ENCODE measurements at places on chromosomes 7 and 10.

DNA sequence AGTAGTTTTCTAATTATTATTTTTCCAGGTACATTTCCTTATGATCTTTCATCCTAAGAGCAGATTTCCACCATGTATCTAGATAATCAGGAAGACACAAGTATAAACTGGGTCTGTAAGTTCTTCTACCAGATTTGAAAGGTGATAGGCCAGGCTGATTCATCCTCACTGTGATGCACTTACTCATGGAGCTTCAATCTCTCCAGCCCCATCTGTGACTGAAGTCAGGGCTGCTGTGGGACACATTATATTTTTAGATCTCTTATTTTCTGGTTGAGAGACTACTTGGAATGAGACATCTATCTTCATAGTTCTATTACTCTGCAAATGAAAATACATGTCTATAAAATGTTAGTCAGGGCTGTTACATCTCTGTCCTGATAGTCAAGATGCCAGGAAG, 85.5 kb upstream of the SLC25A13 start:
- peak; percentile 28 for DNase-seq

- no peak for DNase-seq
These were observed 106.3 kb downstream of the GRK5 start for GRCh38 chr10:119313644-119314043.

DNA sequence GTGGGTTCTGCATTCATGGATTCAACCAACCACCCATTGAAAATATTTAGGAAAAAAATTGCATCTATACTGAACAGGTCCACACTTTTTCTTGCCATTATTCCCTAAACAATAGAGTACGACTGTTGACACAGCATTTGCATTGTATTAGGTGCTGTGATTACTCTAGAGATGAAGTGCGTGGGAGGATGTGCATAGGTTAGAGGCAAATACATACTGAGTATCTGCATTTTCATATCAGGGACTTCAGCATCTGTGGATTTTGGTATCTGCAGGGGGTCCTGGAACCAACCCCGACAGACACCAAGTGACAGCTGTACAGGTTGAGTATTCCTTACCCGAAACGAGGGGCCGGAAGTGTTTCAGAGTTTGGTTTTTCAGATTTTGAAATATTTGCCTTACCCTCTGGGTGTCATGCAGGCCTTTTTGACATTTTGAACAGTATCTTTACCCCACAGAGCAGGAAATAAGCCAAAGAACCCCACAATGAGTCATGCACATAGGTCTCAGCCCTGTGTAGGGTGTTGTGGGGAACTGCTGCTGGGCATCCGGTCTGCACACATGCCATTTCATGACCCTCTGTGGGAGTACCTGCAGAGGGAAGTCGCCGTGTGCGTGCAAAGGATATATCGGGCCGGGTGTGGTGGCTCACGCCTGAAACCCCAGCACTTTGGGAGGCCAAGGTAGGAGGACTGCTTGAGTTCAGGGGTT, 14.5 kb downstream of the NUDT5 start:
- no peak for DNase-seq

DNA sequence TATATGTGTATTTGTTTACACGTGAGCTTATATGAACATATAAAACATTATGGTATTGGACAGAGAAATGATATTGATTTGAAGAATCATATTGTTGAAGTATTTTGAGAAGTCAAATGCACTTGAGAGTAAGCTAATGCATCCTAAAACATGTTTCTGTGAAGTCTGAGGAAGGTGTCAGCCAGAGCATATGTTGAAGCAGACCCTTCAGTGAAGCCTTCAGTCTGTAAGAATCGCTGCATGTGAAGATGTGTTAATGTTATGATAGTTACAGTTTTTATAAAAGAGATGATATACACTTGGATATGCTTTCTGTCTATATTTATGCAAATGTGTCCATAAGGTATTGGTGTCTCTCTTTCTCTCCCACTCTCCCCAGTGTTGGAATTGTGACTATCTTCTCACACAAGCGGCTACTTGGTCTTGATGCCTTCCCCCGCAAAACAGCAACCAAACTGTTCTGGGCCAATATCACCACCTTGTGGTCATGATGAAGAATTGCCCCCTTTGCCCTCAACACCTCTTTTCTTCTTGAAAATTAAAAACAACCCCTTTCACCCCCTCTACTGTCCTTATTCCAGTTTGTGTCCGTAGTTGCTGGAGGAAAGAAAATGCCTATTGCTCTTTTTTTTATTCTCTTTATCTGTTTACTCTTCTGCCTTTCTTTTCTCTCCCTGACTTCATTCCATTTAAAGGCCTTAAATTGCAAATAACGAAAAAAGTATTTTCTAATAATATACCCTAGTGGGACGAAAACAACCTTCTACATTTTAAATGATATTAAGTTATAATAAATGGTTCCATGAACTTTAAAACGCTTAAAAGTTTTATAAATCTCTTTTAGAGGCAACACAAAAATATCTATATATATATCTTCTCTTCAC, 64.9 kb downstream of the IKZF1 start:
- DNase-seq: no peak

GRCh38 chr10:119401671-119402395, 140.7 kb downstream of the RGS10 start:
- DNase-seq: peak; percentile 95

DNA sequence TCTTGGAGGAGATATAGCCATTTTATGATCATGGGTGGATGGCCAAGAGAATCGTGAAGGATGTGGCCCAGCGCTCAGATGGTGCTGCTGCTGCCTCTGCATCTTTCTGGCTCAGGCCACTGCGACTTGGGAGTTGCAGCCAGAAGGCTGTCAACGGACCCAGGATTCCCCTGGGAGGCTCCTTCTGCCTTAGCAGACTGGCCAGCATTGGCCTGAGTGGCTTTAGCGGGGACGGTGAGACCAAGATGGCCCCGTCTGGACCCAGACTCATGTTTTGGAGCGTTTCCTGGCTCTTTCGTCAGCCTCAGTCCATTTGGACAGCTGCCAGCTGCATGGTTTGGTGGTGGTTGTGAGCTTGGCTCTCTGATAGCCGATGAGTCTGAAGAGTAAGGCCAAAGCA, 97.2 kb downstream of the GALNT17 start:
- no peak for DNase-seq

- DNase-seq: peak; percentile 82
These were observed 712.8 kb downstream of the PARD3 start for GRCh38 chr10:34102237-34102673.

DNA sequence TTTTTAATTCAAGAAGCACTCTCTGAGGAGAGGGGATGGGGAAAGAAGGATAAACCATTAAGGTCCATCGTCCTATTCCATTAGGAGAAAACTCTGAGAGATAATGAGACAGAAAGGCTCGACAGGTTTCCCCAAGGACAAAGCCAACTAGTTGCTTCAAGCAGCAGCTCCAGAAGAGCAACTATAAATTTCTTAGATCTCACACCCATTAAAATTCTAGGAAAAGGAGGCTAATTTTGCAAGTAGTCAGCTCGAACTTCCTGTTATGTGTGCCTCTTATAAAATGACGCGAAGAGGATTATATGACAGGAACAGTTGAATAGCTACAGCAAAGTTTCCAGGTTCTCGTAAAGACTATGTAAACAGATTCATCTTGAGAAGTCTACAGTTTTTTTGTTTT, 52.0 kb upstream of the ST8SIA6 start:
- DNase-seq: no peak

DNA sequence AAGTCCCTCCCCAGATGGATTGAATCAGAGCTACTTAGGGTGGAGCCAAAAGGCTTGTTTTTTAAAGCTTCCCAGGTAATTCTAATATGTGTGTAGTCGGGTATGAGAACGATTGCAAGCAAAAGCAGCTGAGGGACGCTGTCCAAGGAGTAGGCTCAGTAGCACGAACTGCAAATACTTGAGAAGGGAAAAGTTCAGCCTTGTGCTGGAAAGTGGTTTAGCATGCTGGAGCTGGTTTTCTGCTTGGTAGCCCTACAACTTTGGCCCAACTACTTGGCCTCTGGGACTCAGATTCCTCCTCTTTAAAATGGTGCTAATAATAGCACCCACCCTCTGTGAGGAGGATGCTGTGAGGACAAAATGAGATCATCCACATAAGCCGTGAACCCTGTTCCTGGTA, 76.2 kb downstream of the AHR start:
- DNase-seq: no peak

DNA sequence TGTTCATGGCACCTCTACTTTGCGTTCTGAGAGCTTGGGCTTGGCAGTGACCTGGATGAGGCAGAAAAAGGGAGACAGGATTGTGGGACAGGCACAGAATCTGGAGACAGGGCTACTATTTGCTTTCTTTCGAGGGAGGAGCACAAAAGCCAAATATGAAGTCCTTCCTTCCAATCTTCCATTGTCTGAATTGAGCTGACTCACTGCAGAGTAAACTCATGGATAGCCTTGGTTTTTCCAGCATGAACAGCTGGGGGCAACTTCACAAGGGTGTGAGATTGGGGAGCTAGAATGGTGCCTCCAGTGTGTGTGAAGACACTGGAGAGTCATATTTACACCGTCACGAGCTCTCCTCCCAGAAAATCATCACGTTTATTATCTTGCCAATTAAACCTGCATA, 55.6 kb upstream of the NRP1 start:
- DNase-seq: no peak

Data from stromal cell of bone marrow (primary cell).